ENCODE measurements at places on chromosomes 6 and 20.

GRCh38 chr20:40631119-40631631 lies 57.9 kb downstream of the MAFB start:
- DNase-seq, result no peak

- no peak for DNase-seq
These were observed 1.4 kb upstream of the MANBAL start for GRCh38 chr20:37288091-37288490.

GRCh38 chr20:12028771-12029170 lies 111.1 kb downstream of the BTBD3 start:
- DNase-seq, result no peak

DNA sequence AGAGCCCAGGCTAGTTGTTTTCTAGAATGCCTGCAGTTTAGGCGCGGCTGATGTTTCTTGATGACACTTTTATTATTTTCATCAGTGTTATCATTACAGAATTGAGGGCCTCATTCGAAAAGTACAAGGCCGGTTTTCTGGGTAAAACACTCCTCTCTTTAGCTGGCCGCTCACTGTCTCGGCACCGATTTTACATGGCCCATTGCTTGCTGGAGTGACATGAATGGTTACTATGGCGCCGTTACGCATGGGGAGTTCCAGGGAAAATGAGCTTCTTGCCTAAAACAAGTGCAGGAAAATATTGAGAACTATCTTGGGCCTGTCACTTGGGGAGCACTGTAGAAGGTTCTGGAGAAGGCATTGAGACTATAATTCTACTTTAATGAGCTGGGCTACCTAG lies 317.8 kb downstream of the CDH4 start:
- no peak for DNase-seq

GRCh38 chr6:147437615-147438014 lies 70.9 kb upstream of the SAMD5 start:
- no peak for DNase-seq

GRCh38 chr20:41734506-41734945 lies 116.3 kb upstream of the CHD6 start:
- peak; percentile 22 for DNase-seq

DNA sequence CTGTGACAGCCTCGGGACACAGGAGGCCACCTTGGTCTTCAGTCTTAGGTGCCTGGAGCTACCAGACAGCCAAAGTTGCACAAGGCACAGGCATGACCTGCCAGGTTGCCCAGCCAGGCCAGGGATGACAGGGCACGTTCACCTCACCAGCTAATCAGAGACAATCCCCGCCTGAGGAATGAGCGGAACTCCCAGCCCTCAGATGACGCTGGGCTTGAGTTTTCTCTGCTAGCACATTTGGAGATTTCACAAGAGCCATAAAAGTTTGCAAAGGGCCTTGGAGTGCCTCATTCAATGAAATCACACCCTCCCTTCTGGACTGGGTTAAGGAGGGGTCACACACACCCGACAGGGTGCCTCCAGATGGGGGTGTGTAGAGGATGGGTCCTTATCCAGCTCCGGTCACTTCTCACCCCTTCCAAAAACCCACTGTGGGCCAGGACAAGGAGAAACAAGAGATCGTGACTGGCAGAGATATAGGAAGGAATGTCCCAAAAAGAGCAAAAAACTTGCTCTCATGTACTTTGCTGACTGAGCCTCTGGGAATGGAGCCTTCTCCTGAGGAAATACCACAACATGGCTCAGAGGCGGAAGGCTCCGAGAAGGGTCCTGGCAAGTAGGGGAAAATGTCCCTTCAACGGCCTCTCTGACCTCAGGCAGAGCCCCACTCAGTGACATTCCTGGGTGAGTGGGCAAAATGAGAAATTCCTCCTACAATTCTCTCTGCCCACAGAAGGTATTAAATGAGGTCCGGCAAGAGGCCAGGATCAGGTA lies 121.6 kb downstream of the ISM1 start:
- no peak for DNase-seq

DNA sequence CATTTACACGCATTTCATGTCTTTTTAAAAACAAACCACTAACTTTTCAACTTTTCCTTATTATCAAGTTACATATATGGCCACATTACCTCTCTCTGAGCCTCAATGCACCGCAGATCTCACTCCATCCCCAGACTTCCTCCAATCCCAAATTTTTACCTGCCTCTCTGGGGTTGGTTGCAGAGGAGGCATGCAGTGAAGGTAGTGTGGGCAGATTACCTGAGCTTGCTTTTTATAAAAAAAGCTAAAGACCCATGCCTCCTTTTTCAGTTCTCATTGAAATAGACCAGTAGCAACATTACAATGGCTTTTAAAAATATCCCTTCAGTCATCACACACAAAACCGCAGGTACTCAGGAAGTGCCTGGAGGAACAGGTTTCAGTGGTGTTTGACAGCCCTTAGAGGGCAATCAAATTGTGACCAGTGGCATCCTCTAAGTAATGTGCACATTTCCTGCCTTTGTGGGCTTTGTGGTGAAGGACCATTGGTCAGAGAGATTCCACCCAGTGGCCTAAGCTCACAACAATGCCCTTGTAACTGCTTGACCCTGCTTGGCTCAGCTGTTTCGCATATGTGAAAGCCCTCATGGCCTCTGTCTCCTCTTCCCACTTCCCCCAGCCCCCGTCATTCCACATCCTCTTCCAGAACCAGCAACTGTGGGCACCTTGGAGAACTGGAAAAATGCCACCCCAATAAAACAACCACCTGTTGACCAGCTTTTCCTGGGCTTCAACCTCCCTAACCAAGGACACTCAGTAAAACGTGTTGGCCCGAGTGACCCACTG lies 30.2 kb upstream of the IL17A start:
- DNase-seq, result no peak

DNA sequence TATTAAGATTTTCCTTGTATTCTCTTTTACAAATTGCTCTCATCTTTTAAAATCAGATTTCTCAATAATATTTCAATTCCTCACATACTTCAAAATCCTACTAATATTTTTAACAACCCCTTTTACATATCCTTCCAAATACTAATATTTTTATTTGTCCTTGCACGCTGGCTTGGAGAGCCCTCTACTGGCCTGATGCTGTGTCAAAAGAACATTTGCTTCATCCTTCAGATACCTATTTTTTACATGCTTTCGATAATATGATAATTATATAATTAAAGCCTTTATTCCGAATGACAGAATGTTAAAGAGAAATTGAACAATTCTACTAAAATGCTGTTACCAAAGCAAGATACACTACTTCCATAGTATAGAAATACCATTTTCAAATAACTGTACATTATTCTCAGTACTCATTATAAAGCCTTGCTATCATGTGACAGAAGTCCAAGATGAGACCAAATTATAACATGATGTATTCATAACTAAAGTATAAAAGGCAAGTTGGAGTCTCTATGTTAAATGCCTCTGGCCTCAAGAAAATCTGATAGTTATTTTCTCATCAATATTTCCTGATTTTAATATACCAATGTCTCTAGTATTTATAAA lies 39.0 kb upstream of the PLN start:
- peak; percentile 47 for DNase-seq

GRCh38 chr20:25038103-25038410 lies 19.9 kb downstream of the ACSS1 start:
- DNase-seq, result no peak

DNA sequence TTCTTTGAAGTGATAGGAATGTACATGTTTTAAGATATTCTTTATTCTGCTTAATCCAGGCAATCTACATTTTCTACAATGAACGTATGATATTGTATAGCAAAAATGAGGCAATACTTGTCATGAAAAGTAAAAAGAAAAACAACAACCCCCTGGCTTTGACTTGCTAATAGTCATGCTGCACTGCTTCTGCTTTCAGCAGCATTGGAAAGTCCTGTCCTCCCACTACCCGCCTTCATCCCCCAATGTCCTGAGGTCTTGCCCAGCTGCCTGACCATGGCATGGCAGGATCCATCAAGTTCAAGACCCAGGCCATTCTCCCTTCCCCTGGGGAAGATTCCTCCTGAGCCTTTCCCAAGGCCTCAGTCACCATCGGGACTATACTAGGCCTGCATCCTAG lies 156.5 kb downstream of the SH3BGRL2 start:
- no peak for DNase-seq

GRCh38 chr6:3355358-3356055 lies 96.8 kb downstream of the PSMG4 start:
- peak; percentile 68 for DNase-seq

GRCh38 chr20:8388141-8388540 lies 256.1 kb downstream of the PLCB1 start:
- no peak for DNase-seq

- DNase-seq, result no peak
These were observed 74.0 kb upstream of the PROKR2 start for GRCh38 chr20:5390720-5391119.

DNA sequence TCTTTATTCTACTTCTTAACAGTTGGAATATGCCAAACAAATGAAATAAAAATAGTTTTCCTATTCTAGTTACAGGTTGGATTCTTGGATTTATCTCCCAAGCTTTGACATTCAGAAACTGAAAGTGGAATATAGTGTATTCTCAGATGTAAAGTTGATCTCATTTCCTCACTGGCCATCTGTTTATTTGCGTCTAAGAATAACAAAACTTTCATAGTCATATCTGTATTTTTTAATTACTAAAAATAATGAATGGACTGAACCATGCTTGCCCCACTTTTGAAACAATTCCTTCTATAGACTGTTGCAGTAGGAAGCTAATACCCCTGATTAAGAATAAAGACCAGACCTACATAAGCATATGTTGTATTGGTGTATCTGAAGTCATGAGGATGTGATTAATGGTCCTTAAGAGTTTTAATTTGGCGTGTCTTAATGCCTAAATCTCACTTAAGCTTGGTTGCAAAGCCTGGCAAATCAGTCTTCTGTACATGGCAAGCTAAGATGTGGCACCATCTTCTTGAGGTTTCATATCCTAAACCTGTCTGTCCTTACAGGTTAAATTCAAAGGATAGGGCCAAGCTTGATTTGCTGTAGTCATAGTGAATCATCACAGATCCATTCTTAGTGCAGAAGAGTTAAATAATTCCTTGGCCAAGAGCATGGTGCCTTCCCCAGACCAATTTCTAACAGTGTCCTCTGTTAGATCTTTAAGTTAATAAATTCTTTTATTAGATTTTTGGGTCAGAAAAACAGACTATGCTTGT lies 58.9 kb downstream of the FOXO3 start:
- no peak for DNase-seq

DNA sequence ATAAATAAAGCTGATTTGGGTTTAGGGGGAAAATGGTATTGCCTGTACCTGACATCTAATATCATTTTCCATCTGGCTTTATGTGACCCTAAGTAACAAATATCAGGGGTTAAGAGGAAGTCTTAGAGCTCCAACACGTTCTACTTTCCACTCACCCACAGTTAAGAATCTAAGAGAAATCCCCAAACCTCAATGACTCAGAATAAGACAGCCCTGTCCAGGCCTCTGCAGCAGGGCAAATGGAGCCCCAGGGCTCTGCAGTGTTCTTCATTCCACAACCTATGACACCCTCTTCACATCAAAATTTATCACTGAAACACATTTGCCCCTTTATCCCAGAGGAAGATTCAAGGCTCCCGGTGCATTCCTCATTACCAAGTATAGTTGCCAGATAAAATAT lies 20.3 kb upstream of the TENT5A start:
- DNase-seq, result no peak
